ENCODE measurements at places on chromosomes 5 and 9.

- DNase-seq = no peak
These were observed 30.2 kb upstream of the CCNG1 start for GRCh38 chr5:163407034-163407655.

DNA sequence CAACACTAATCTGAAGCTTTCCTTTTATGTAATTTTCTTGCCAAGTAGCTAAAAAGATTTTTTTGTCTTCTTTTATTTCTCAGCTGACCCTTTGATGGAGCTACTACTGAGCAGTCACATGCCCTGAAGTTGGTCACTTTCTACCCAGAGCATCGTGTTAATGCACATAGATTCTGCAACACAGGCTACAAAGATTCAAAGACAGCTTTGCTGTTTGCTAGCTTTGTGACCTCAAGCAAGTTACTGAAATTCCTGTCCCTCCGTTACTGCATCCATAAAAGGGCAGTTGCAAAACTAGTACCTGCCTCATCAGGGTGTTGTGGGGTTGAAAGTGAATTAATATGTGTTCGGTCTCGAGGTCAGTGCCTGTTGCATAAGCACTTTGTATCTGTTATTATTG lies 179.9 kb downstream of the GAS1 start:
- no peak for DNase-seq

- peak; percentile 79 for DNase-seq
These were observed 2.0 kb upstream of the ZNF622 start for GRCh38 chr5:16467363-16468219.

DNA sequence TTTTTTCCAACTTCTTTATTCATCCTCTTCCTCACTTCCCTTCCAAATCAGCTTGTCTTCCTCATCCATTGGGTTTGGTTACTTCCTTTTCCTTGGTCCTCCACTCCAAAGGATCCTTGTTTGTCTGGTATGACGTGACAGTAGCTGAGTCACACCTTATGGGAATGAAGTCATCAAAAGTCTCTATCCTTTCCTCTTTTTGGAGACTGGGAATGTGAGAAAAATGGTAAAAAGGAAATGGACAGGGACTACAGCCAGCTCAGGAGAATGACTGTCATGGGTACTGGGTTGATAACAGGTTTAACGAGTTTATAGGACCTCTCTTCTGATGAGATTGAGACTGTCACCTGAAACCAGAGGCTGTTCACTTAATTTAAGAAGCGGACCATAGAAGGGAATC lies 76.2 kb upstream of the MYO10 start:
- peak; percentile 74 for DNase-seq

DNA sequence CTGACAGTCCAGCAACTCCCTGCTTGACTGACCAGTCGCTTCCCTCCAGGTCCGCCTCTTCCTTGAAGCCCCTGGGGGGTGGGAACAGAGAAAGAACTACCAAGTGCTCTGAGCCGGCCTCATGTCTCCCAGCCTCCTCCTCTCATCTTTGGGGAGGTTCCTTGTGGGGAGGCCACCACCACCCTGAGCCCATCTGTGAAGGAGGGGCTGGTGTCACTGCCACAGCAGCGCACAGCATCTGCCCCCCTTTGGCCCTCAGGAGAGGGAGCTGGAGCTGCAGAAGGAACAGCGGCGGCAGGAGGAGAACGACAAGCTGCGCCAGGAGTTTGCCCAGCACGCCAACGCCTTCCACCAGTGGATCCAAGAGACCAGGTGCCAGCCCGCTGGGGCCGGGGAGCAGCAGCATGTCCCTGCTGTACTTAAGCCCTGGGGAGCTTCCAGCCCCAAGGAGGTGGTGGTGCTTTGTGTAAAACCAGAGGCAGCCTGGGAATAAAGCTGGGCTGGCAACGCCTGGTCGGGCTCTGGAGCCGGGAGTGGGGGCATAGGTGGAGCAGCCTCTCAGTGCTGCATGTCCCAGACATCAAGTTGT lies 29.4 kb downstream of the DYNC2I2 start:
- no peak for DNase-seq

GRCh38 chr9:7785813-7786212 lies 13.8 kb downstream of the DMAC1 start:
- DNase-seq = no peak

DNA sequence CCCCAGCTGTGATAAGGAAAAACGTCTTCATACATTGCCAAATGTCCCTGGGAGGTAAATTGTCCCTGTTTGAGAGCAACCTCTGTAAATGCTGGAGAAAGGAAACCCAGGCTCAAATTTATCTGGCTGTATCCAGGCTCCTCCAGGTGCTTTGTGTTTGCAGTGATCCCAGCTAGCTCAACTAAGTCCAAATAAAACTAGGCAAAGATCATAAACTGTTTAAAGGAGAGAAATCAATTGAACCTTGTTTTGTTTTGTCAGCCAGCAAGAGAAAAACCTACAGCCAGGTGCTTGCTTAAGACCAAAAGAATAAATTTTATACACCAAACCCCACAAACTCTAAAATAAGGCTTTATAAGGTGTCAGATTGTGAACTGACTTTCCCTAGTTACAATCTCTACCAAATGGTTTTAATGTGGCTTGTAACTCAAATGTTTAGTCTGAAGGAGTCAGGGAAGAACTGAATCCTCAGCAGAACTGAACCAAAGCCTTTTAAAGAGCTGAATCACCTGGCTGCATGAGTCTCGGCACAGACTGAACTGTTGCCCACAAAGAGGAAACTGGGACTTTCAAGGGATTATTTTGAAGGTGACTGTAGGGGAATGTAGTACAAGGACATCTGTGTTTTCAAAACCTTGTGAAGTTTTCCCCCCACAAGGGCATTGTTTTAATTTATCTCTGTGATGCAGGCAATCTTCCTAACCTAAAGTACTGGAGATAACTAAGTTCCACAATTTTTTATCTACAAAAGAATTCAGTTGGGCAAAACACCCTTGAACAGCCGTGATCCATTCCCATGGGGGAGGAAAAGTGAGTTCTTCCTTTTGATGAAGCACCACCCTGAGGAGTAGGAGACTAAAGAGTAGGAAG lies 201.7 kb upstream of the TARS1 start:
- no peak for DNase-seq

DNA sequence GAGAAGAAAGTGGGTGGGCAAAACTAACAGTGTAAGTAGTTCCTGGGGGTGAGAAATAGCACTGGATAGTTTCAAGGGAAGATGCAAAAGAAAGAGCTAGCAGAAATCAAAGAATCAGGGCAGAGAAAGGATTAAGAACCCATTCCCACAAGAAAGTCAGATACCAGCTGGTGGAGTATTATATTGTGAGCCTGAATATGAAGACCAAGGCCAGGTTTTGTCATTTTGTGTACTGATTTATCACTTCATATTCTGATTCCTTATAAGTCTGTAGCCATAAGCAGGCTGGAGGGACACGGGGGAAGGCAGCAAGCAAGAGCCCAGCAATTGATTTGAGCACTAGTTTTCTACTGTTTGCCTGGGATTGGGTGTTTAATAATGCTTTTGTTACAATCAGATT lies 80.2 kb downstream of the FREM1 start:
- DNase-seq = no peak

GRCh38 chr5:14112998-14113652 lies 30.0 kb upstream of the TRIO start:
- DNase-seq = no peak

- DNase-seq = no peak
These were observed 13.6 kb downstream of the AHRR start for GRCh38 chr5:334903-335739.

- DNase-seq = no peak
These were observed 205.3 kb downstream of the TTLL11 start for GRCh38 chr9:121887553-121888437.

DNA sequence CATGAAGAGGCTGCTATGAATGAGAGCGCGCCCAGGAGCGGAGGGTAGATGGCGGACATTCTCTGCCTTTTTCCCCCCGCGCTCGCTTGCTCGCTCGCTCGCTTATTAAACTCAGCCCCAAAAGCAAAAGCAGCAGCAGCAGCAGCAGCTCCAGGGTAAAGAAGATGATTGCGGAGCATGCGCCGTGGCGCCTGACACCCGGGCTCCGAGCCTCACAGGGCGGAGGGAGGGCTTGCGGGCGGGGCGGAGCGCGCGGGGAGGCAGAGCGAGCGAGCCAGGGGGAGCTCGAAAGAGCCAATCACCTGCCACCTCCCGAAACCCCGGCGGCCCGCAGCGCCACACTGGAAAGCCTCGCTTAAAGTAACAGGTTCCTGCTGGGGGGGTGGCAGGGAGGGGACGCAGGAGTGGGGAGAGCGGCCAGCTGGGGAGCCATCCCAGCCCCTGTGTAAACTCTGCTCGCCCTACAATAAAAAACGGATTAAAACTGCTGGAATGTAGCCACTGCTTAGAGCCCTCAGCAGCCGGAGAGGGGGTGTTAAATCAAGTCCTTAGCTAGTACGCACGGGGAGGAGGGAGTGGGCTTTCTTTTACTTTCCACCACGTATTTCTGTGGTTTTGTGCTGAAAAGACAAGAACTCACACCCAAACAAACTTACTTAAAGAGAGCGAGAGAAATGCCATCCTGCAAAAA lies at the start of gene MLLT3:
Gene MLLT3, minus strand, starts transcription at position 170 of the 691 bp plus-strand sequence.
- DNase-seq = peak; percentile 83

DNA sequence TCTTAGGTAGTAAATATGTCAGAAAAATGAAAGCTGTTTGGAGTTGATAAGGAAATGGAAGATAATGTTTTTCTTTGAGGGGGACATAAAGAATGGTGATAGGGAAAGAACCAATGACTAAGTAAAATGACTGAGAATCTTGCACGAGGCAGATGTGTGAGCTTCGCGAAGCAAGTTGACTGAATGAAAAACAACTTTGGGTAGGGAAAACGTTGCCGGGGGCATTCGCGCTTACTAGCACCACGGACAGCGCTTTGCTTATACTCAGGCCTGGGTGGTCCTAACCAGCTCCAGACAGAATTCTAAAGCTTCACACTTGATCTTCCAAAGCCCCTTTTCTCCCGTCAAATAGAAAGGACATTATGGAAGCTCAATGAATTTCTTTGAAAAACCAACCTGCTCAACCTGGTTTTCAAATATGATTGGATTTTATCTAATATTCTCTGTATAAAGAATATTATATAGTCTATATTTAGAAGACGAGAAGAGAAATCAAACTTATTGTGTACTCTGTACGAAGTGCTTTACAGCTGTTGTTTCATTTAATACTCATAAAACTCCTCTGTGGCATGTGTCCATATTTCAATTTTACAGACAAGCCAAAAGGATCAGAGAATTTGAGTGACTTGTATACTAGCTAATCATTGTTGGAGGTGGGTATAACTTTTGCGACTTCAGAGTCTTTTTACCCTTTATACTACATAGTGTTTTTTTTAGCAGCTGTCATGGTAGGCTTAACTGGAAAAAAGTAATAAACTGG lies 1.9 kb upstream of the CDKN2B start:
- DNase-seq = no peak

DNA sequence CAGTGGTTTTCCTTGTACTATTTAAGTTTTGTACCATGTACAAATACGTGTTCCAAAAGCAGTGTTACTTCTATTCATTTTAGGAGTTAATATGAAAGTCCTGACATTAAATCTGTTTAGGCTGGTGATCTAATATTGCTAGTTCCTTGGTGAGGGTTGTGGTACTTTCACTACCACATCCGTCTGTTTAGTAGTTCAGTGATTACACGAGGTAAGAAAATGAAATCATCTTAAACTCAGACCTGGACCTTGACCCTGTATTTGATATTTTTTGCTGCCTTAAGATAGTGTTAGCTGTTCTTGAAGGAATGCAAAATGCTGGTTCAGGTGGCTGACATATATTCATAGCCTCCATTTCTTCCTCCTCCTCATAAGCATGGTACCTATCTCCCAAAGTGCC lies 50.3 kb downstream of the MTAP start:
- no peak for DNase-seq

- peak; percentile 30 for DNase-seq
These were observed 190.4 kb downstream of the EPB41L4A start for GRCh38 chr5:112228667-112229066.

GRCh38 chr5:117144086-117144485 lies 569.5 kb upstream of the SEMA6A start:
- no peak for DNase-seq

DNA sequence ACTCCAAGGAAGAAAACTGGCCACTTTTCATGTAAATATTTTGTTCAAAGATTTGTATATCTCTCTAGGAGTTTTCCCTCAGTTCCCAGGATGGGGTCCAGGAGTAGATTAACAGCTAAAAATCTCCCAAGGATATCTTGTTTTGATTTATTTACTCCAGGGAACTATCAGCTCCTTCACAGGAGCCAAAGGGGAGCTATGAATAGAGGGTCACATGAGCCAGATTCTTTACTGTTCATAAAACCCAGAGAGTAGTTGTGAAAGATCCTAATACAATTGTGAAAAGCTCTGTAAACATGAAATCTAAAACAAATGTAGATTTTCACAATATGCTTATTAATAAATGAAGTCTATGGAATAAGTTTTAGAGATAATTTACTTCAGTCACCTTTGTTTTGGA lies 16.9 kb downstream of the DIMT1 start:
- no peak for DNase-seq

GRCh38 chr5:2750758-2751464 lies 566 bp downstream of the IRX2 start:
- no peak for DNase-seq

DNA sequence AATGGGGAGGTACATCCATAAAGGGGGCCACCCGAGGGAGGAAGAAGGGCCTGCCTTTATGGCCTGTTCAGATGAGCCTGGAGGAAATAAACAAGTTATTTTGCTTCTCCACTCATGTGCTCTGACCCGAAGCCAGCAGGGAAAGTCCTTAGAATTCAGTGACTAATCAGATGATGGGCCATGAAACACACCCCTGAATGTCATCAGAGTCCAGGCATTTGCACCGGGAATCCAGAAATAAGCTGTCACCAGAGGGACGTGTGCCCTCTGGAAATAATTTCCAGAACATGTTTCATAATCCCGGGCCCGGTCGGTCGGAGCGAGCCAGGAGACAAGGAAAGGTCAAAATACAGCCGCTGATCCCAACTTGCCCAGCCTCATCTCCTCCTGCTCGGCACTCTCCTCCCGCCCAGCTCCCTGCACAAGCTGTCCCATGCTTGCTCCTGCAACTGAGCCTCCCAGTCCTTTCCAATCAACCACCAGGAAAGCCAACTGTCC lies 73.6 kb upstream of the ZNF622 start:
- DNase-seq = peak; percentile 99

DNA sequence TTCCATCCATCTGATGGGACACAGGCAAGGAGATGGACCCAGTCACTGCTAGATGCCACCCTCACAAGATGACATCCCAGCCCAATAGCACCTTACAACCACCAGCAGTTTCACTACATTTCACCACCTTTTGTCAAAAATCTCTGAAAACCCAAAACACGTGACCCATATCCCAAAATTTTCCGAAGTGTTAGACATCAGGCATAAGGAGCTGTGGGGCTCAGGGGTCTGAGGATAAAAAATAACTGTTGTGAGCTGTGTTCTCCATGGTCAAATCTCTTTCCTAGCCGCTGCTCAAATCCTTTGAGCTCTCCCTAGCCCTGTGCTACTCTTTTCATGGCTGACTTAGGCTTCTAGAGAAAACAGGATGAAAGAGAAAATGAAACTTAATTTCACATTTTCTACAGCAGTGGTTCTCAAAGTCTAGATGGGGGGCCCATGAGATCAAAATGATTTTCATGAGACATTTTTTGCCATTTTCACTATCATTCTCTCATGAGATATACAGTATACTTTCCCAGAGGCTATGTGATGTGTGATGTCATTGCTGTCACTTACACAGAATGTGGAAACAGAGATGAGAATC lies 40.7 kb downstream of the TIMD4 start:
- no peak for DNase-seq

GRCh38 chr5:145825751-145826180 lies 9.4 kb downstream of the PRELID2 start:
- DNase-seq = peak; percentile 54
